ENCODE measurements at places on chromosomes 12 and 14. TPM values are rescaled to one million over a fixed set of nuclear protein-coding genes. Genes with fewer than 3 reads are reported as not detected.

Gene EPYC
- not detected for total RNA-seq

Gene REM2
- 2.2 TPM for total RNA-seq

Gene RHOJ
- total RNA-seq: 0.23 TPM

Gene TAS2R31
- total RNA-seq: 18.9 TPM

Gene TBX5
- total RNA-seq: 3.4 TPM

Gene SART3
- total RNA-seq: 43.3 TPM

Gene DUSP16
- 7.8 TPM for total RNA-seq

Gene SYNDIG1L
- 0.10 TPM for total RNA-seq

Gene CD27
- total RNA-seq: 0.45 TPM

Gene DACT1
- total RNA-seq: 36.2 TPM

Gene CCDC197
- not detected for total RNA-seq

Gene TSPAN9
- 25.7 TPM for total RNA-seq

Gene MDGA2
- 6.4 TPM for total RNA-seq

Gene SLC35F4
- not detected for total RNA-seq

Gene TMEM63C
- total RNA-seq: 0.98 TPM

Gene MYL6B
- total RNA-seq: 217 TPM

Gene SAMD4A
- total RNA-seq: 8.3 TPM

Gene FLVCR2
- 2.3 TPM for total RNA-seq

Gene PZP
- total RNA-seq: 0.92 TPM

Gene ANKRD33
- total RNA-seq: not detected

Gene EFCAB11
- total RNA-seq: 8.0 TPM

Gene HOTAIR
- not detected for total RNA-seq

Gene IL26
- total RNA-seq: not detected

Gene OTOGL
- 0.05 TPM for total RNA-seq

Gene HNF1A
- 0.36 TPM for total RNA-seq

Gene POTEM
- not detected for total RNA-seq

Gene MUCL1
- 4.2 TPM for total RNA-seq

Gene NOXRED1
- total RNA-seq: 0.67 TPM

Gene GLI1
- total RNA-seq: 3.5 TPM

Gene TAS2R7
- not detected for total RNA-seq

Gene CLECL1
- 0.91 TPM for total RNA-seq

Gene TMCC3
- 16.5 TPM for total RNA-seq

Gene SLC48A1
- total RNA-seq: 12.8 TPM

Gene SMCO2
- total RNA-seq: not detected

Gene TPCN1
- total RNA-seq: 15.6 TPM

Gene ENDOU
- 3.8 TPM for total RNA-seq

Gene SERPINA5
- total RNA-seq: not detected

Gene TMEM179
- total RNA-seq: 12.4 TPM

Gene ANGEL1
- total RNA-seq: 16.4 TPM

Gene INSM2
- total RNA-seq: 0.10 TPM

Gene PLD4
- total RNA-seq: 0.22 TPM

Gene SVOP
- total RNA-seq: 16.8 TPM

Gene DTX1
- total RNA-seq: 16.7 TPM

Gene NKX2-1
- not detected for total RNA-seq

Gene CAPZA3
- total RNA-seq: not detected

Gene TRMT61A
- 9.1 TPM for total RNA-seq

Gene PEX5
- 30.5 TPM for total RNA-seq

Gene ADAM20
- total RNA-seq: 5.6 TPM

Gene TEP1
- total RNA-seq: 24.2 TPM

Gene AVPR1A
- total RNA-seq: 0.22 TPM

Measured in motor neuron (in vitro differentiated cells).